ENCODE measurements at places on chromosomes 1 and 21. TPM values are rescaled to one million over a fixed set of nuclear protein-coding genes. Genes with fewer than 3 reads are reported as not detected.

ATP1B1 gene
- 306 TPM for total RNA-seq

TFF2 gene
- total RNA-seq: 5.2 TPM

TNFRSF1B gene
- total RNA-seq: 3.3 TPM

TSPAN1 gene
- total RNA-seq: 27.6 TPM

TMPRSS3 gene
- total RNA-seq: 1.3 TPM

GRCh38 chr1:179530352-179530751, 45.4 kb downstream of the NPHS2 start:
- DNase-seq: no peak

DNA sequence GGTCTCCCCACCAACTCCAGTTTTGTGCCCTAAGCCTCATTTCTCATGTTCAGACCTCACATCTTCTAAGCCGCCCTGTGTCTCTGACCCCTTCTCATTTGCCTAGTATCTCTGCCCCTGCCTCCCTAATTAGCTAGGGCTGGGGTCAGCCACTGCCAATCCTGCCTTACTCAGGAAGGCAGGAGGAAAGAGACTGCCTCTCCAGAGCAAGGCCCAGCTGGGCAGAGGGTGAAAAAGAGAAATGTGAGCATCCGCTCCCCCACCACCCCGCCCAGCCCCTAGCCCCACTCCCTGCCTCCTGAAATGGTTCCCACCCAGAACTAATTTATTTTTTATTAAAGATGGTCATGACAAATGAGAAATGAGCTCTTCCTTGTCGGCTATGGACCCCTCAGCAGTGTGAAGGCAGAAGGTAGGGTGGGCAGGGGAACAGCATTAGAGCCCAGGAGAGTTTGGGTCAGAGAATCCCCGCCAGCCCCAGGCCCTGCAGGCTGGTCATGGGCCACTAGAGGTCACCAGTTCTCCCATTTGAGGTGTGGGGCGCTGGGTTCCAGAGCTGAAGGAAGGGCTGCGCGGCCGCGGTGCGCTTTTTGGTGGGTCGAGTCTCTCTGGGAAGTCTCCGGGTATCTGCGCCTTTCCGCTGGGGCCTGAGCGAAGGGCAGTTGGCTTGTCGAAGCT, 11.5 kb downstream of the ADAMTSL4 start:
- DNase-seq: peak; percentile 93

GRCh38 chr1:89633800-89634625, 1.1 kb downstream of the LRRC8C start:
- no peak for DNase-seq

DNA sequence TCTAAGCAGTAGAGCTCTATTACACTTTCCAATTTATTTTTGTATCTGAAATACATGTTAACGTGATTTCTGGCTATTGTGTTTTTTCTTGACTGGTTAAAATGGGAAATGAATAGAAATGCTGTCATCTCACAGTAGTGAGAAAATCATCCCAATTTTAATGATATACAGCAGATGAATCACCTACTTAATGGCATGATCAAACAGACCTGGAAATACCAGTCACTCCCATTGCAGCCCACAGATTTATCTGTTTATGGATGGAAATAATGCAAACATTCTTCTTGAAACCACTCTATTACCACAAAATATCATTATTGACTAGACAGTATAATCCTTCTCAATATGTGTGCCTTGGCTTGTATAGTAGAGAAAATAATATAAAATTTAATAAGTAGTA, 497.8 kb upstream of the ADAMTS5 start:
- DNase-seq: no peak

- DNase-seq: no peak
Measured at GRCh38 chr1:98073106-98073505, 152.3 kb upstream of the DPYD start.

DNA sequence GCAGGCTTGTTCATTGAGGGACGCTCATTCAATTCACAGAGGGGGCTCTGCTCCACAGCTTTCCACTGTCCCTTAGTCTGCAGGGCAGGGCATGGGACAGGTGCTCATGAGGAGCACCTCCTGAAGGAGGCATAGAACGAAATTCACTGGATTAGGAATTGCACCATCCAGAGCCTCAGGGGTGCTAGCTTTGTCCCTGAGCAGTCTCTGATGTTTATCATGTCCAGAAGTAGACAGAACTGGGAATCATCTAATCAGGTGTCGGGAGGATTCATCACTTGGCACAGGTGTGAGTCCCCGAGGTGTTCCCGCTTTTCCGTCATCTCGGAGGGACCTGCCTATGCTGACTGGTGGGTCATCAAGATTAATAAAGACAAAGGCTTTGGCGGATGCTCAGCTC, 321.4 kb downstream of the AJAP1 start:
- DNase-seq: peak; percentile 18

- no peak for DNase-seq
Measured at GRCh38 chr1:44681905-44682882, 7.7 kb downstream of the ARMH1 start.

- DNase-seq: peak; percentile 22
Measured at GRCh38 chr1:45016767-45017166, 4.7 kb downstream of the UROD start.

GRCh38 chr21:38948377-38949069, 142.8 kb downstream of the ETS2 start:
- DNase-seq: no peak

- no peak for DNase-seq
Measured at GRCh38 chr1:1990222-1990621, 13.4 kb downstream of the CFAP74 start.

DNA sequence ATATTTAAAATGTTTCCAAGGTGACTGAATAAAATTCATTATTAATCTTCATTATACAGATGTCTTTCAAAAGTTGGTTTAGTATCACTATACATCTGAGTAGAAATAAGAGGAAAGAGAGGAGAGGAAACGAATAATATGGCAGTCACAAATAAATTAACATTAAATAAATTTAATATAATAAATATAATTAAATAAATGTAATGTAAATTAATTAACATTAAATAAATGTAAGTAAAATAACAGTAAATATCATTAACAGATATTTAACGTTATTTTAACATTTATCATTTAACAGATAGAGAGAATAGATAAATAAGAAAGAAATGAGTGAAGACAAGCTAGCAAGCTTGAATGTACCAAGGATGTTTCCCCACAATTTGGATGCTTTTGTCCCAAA, 592.7 kb downstream of the NEGR1 start:
- no peak for DNase-seq

DNA sequence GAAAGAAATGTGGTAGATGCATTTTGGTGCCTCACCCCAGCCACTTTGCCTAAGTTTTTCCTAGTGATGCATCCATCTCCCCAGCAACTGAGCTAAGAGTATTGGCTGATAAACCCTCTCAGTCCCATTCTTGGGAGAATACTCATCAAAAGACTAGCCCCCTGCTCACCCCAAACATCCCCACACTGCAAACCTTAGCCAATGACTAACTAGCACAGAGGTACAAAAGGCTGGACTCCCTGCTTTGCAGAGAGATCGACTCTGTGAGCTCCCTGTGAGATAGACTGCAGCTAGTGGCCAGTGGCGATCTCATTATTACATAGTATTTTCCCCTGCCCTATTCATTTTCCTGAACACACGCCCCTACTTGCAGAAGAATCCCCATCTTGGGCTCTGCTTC, 155.3 kb downstream of the HHIPL2 start:
- no peak for DNase-seq

GRCh38 chr1:186753241-186753640, 73.0 kb upstream of the PTGS2 start:
- DNase-seq: no peak

- DNase-seq: no peak
Measured at GRCh38 chr1:233971753-233972152, 67.3 kb downstream of the SLC35F3 start.

All from type B pancreatic cell (in vitro differentiated cells).